CD4-positive, alpha-beta T cell treated with Interferon alpha-2 for 1 hour (primary cell): ENCODE measurements at places on chromosomes 3 and 15.

- no peak for DNase-seq
Observed at GRCh38 chr3:122533931-122534334, 19.2 kb upstream of the KPNA1 start.

- DNase-seq = no peak
Observed at GRCh38 chr15:78914027-78914764, 30.6 kb downstream of the CTSH start.

DNA sequence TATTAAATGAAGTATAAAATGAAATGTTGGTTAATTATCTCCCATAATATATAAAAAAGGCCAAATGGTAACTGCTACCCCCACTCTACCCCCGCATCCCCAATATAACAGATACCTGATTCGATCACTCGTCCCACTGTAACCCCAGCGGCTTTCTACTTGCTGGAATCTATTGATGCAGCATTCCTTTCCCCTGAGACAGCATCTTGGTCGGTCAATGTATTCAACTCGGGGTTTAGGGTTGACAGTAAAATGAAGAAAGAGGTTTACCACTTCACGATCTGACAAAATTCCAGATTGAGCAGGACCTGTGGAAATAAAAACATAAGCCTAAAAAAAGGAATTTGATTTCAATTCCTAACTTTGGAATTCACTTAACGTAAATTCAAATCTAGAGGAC lies 18.6 kb upstream of the C15orf40 start:
- no peak for DNase-seq

DNA sequence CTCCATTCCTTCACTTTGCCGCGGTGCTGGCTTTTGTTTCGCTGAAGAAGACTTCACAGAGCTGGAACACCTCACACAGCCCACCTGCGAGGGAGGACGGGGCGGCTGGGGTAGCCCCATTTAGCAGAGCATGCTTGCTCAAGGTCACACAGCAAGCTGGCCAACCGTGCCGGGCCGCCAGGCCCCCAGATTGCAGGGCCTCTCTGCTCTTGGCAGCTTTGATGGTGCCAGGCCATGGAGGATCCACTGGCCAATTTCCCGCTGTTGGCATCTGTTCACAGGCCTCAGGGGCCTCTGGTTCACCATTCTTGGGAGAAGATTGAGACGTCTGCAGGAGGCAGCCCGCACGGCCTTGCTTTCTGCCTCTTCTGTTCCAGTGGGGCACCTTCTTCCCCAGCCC lies 77.9 kb upstream of the LINGO1 start:
- DNase-seq = no peak

GRCh38 chr3:120763601-120764000 lies 21.1 kb downstream of the GTF2E1 start:
- DNase-seq = no peak

- DNase-seq = no peak
Observed at GRCh38 chr3:169390271-169390670, 273.2 kb downstream of the MECOM start.
